ENCODE measurements at places on chromosomes 11 and 22.
A peak's percentile ranks its signal among the peaks of the same experiment; 100 is the strongest.

GRCh38 chr11:77129069-77129841, 1.2 kb downstream of the MYO7A start:
- no peak for DNase-seq

- no peak for DNase-seq
Measured at GRCh38 chr11:62857541-62857982, 18.2 kb upstream of the WDR74 start.

DNA sequence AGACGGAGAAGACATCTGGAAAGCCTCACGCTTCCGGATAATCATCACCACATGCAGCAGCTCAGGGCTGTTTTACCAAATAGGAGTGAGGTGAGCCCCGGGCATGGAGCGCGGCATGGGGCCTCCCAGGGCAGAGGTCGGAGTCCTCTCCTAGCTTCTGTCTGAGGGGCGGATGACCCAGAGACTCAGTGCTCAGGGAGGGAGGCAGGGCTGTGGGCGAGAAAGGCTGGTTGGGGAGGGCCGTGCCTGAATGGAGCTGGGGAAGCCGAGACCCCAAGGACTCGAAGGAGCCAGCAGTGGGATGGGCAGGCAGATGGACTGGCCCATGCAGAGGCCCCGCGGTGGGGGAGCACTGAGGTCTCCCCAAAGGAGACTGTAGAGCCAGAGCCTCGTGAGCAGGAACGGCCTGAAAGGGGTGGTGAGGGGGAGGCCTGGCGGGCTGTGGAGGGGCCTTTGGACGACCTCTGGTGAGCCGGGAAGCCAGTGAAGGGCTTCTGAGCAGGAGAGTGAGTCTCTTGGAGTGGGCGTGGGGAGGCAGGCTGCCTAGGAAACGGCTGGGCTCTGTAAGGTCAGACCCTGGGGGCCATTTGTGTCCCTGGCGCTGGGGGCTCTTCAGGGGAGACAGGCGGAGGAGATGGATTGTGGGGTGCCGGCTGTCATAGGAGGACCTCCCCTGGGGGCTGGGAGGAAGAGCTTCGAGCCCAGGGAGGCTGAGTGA, 24.7 kb upstream of the PANX2 start:
- DNase-seq = no peak

DNA sequence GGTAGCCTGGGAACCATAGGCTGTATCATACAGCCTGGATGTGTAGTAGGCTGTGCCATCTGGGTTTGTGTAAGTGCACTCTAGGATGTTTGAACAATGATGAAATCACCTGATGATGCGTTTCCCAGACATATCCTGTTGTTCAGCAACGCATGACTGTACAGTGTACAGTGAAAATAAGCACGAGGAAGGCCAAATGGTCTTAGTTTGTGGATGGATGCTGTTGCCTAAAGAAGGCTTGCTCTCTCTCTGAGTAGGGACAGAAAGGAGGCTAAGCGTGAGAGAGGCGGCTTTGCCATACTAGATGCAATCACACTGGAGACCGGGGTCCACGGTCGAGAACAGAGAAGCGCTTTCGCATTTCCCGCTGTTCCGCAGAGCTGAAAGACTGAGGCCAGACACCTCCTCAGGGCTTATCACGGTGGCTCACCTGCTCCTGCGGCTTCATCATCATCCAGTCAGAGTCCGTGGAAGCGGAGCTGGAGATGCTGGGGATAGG, 27.6 kb upstream of the APLP2 start:
- no peak for DNase-seq

DNA sequence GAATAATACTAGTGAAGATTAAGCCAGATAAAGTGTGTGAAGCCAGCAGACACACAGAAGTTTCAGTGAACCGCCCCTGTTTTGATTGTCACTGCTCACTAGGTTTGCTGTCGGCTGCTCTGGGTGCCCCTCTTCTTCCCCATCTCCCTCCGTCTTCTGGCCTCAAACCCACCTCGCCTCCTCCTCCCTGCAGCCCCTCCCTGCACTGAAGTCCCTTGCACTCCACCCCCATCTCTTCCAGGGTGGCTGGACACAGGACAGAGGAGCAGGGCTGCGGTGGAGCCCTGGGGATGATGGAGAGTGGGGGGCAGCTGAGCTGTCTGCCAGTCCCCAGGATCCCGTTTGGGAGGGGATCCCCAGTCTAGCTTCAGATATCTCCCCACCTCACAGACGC, 53.5 kb downstream of the CYTH4 start:
- DNase-seq = no peak

GRCh38 chr11:96075532-96075959, 151.6 kb upstream of the MTMR2 start:
- DNase-seq = no peak

DNA sequence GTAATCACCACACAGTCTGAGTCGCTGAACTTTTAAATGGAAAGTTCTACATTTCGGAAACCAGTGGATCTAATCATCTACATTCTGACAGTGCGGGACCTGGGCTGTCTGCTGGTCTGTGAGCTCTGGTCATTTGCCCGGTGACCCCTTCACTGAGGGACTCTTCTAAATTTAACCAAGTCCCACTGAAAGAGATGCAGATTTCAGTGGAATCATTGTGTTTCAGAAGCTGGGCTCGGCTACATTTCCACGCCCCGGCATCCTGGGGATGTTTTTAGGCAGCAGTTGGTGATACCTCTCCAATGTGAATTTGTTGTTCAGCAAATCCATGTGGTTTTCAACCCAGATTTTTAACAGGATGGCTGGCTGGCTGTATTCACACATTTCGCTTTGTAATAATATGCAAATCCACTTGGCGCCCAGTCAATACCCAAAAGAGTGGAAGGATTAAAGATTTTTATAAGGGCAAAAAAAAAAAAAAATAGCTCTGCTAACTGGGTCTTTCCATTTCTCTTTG, 145.5 kb upstream of the RASSF10 start:
- no peak for DNase-seq

DNA sequence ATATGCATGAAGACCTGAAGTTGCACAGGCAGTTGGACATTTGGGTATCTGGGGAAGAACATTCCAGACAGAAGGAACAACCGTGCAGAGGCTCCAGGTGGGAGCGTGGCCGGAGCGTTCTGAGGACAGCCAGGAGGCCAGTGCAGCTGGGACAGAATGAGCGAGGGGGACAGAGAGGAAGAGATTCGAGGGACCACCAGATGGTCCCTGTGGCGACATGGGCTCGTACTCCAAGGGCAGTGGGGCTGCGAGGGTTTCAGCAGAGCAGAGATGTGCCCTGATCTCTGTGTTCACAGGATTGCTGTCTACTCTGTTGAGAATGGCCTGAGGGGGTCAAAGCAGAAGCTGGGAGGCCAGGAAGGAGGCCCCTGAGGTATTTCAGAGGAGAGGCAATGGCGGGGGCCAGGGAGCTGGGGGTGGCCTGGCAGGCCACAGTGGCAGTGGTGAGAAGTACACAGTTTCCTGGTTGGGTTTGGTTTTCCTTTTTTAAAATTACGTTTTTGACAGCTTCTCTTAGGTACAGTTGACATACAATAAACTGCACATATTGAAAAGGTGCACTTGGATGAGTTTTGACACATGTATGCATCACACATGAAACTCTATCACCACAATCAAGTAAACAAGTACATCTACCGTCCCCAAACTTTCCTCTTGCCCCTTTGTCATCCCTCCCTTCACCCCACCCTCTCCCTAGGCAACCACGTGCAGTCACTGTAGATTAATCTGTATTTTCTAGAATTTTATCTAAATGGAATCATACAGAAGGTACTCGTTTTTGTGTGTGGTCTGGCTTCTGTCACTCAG, 24.8 kb upstream of the SOX10 start:
- no peak for DNase-seq

DNA sequence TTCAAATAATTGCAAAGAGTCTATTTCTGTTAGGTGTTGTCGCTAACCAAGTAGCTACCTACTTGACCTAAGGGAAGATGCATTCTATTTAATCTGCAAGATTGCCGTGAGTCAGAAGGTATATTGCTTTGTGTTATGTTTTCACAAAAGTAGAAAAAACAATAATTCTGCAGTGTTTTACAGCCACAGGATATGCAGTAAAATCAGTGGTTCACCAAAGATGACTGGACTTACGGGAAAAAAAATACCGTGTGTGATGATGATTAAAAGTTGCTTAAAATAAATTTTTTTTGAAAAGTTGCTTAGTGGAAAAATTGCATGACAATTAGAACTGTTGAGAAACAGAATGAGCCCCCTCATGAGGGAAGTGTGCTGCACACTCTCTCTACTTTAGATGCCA, 209.1 kb downstream of the DDX10 start:
- DNase-seq = no peak

DNA sequence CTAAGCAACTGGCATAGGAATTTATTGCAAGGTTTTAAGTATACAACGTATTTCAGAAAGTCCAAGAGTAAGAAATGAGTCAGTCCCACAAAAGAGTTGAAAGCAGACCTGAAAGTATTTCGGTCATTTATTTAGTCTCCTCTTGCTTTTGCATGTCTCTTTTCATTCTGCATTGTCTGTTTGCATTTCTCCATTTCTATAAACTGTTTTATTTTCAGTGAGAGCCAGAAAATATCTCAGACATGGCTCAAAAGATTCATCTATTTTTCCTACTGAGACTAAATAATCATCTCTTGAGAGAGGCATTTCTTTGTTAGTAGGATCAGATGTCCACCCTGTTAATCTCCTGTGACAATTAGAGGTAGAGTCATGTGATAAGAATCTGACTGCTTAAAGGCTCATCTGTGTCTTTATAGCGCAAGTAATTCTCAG, 219.1 kb upstream of the CCDC179 start:
- no peak for DNase-seq

DNA sequence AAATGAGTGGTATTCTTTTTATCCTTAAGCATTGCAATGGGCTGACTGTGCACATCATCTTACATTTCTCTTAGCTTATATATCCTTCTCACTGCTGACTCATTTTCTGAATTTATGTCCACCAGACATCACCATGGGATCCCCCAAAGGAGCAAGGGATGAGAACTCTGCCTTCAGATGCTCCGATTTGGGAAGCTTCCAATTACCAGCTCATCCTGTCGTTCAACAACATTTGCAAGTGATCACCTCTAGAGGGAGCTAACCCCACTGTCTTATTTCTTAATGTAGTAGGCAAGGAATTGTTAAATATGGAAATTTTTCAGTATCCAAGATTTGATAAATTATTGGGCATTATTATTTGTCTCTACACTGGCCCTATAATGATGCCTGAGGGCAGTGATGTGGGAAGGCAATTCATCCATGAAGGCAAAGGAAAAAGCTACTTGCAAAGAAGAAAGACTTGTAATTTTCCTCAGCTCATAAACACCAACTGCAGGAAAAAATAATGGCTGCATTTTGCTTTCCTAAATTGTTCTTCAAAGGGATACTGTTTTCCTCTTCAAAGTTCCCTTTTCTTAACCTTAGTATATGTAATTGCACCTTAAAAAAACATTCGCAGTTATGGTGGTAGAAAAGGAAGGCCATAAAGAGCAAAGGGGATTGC, 102.4 kb upstream of the FSHB start:
- DNase-seq = no peak

DNA sequence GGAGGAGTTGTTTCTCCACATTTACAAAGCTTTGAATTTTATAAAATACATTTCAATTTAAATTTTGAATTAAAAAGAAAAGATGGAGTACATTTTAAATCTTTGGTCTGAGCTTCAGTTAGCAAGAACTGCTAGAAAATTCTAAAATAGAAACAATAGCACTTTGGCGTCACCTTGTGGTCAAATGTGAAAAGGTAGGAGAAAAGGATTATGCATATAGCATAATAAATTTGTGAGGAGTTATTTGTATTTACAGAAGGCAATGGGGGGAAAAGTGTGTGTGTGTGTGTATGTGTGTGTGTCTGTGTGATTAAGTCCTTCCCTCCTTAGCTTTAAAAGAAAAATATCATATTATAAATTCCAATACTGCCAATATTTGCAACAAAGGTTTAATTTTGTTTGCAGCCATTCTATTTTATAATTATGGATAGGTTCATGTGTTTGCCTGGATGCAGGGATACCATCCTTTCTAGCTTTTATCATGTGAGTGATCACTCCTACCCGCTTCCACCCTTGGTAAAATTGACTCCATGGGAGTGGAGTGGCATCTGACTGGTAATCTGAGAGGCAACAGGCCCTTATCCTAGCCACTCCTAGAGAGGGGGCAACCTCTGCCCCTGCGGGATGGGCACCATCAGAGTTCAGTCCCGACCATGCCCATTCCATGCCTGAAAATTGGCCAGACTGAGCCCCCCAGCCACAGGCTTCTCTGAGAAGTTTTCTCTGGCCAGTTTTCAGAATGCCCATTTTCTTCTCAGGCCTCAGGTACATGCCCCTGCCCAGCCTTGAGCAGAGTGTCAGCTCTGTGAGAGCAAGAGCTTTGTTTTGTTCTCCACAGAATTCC, 13.6 kb upstream of the LGR4 start:
- DNase-seq = no peak

DNA sequence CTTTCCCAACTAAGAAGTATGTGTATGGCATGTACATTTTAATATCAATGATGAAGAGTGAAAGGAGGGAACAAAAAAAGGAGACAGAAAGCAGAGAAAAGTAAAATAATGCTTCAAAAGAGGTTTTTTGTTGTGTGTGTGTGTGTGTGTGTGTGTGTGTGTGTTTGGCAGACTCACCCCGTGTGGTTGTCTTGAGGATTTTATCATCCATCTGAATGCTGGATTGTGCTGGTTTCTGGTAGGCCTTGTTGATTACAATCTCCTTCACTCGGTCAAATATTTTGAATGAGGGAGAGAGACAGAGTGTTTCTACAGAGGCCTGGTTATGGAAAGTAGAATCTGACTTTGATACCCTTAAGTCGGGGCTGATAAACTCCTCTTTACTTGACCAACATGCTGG, 128.5 kb downstream of the ENTHD1 start:
- no peak for DNase-seq

DNA sequence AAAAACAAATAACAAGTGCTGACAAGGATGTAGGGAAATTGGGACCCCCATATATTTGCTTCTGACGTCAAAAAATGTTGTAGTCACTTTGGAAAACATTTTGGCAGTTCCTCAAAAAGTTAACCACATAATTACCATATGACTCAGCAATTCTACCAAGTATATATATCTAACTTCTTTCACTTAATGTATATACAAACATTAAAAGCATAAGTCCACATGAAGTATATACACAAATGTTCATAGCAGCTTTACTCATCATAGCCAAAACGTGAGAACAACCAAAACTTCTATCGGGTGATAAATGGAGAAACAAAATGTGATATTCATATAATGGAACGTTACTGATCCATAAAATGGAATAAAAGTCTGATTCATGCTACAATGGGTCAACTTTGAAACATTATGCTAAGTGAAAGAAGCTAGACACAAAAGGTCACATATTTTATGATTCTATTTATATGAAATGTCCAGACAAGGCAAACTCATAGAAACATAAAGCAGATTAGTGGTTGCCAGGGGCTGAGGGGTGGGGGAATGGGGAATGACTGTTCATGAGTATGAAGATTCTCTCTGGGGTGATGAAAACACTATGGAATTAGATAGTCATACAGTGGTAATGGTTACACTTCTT, 48.7 kb upstream of the TEAD1 start:
- no peak for DNase-seq

- DNase-seq = peak; percentile 75
Measured at GRCh38 chr11:128318856-128319474, 268.4 kb downstream of the ETS1 start.

GRCh38 chr11:57751676-57752253, at the start of gene BTBD18:
Gene BTBD18 (minus strand): TSS chr11:57751819. CDS start chr11:57751188, 631 bp downstream.
- DNase-seq = peak; percentile 1

GRCh38 chr11:132258875-132259274, 888.5 kb downstream of the NTM start:
- no peak for DNase-seq

- DNase-seq = no peak
Measured at GRCh38 chr11:124951341-124951740, 2.7 kb upstream of the CCDC15 start.

GRCh38 chr11:48150213-48150612, 66.4 kb upstream of the OR4B1 start:
- no peak for DNase-seq

- DNase-seq = no peak
Measured at GRCh38 chr11:122101625-122102291, 14.3 kb downstream of the BLID start.
